ENCODE measurements at places on chromosomes 5 and 9. TPM values are rescaled to one million over a fixed set of nuclear protein-coding genes. Genes with fewer than 3 reads are reported as not detected.

The APBB3 gene
- total RNA-seq: 19.5 TPM

The FGD3 gene
- 14.7 TPM for total RNA-seq

The COL15A1 gene
- total RNA-seq: not detected

The ARID3C gene
- not detected for total RNA-seq

The HCN1 gene
- not detected for total RNA-seq

The DMGDH gene
- not detected for total RNA-seq

The SAPCD2 gene
- total RNA-seq: 217 TPM

Measured in HT-29 (cell line).